ENCODE measurements at places on chromosomes 2 and 18.

- DNase-seq: peak; percentile 98
Measured at GRCh38 chr2:19347619-19348562, 10.5 kb downstream of the OSR1 start.

DNA sequence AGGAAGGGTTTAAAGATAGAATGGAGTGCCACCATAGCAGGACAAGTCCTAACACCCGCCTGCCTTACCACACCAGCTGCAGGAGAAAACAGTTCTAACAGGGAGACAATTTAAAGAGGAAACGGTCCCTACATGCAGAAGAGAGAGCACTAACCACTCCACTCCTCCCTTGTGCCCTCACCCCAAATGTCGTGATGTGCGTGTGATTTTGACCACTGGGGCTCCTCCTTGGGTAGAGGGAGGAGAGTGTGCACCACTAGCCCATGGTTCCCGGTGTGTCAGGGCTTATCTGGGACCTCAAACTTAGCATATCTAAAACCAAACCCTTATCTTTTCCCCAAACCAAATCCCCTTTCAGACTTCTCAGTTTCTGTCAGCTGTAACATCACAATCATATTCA lies 105.5 kb upstream of the CCDC68 start:
- no peak for DNase-seq

DNA sequence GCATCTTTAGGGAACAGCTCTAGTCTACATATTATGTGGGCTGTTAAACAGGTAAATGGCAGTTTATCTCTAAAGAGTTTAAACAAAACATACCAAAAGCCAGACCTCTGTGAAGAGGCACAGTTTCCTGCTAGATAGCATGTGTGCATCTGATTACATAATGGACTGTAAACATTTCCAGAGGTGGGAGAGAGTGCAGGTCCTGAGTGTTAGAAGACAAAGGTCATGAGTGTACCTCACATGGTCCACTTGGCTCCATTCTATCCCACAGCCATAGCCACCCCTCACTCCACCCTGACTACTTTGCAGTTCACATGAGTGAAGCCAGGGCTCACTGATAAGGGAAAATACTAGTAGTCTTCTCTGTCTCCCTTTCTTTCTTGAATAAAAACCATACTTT lies 233.4 kb downstream of the MTX2 start:
- no peak for DNase-seq

- DNase-seq: no peak
Measured at GRCh38 chr2:49288902-49289700, 134.8 kb upstream of the FSHR start.

DNA sequence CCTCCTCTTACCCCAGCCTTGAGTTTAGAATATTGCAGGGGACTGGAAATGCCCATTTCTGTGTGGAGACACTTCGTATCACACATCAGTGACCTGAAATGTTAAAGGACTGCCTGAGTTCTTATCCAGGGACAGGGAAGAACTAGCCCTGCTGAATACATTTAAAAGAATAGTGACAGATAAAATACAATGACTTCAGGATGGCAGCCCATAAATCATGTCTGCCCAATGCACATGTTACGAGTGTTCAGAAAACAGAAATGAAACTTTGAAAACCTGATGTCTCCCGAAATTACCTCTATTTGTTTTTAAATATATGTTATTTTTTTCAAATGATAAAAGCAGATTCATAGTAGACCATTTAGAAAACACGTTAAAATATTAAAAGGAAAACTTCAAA lies 22.3 kb upstream of the RAB12 start:
- no peak for DNase-seq

DNA sequence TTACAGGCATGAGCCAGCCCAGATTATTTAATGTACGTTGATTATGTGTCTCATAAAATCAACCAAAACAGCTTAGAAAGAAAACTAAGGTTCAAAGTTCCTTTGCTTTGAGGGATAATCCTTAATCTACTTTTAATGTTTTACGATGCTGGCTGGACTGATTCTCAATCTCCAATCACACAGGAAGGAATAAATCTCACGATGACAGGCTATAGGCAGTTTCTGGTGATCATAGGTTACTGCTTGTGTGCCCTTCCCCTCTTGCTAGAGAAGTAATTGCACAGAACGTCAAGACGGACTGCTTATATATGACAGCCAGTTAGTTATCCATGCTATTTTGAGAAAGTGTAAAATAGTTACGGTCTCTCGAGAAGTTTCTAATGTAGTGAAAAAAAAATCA lies 43.1 kb downstream of the C2orf74 start:
- no peak for DNase-seq

- no peak for DNase-seq
Measured at GRCh38 chr2:207422380-207422779, 107.4 kb upstream of the CREB1 start.

- DNase-seq: no peak
Measured at GRCh38 chr2:149849136-149849535, 261.6 kb upstream of the MMADHC start.
